SHP77 treated with DMSO at 0.1 percent for 48 hours (cell line): ENCODE measurements at places on chromosomes 12 and 14.

DNA sequence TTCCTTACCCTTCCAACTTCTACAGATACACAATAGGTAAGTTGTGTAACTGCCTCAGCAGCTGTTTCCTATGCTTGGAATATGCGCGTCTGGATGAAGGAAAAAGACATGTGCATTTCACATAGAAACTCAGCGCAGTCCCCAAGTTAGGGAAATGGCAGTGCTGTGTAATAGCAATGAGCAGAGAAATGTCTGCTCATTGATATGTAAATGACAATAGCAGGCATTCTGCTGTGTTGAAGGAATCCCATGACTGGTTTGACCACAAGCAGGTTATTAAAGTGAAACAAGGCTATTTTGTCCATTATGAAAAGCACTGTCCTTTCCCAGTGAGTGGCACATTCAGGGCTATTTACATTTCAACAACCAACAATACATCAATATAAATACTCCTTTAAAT is 106.6 kb downstream of the BTG1 start:
- no peak for DNase-seq

DNA sequence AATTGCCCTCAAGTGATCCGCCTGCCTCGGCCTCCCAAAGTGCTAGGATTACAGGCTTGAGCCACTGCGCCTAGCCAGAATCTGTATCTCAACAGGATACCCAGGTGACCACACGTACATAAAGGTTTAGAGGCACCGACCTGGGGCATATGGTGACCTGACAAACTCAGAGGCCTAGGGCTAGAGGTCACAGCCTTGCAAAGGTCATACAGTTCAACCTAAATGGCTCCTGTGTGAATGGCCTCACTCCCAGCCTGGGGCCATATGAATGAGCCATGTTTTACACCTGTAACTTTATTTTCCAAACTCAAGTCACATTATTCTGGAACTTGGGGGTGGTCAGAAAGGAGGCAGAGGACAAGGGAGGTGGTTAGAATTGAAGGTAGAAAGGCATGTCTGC is 10.0 kb downstream of the STXBP6 start:
- no peak for DNase-seq

DNA sequence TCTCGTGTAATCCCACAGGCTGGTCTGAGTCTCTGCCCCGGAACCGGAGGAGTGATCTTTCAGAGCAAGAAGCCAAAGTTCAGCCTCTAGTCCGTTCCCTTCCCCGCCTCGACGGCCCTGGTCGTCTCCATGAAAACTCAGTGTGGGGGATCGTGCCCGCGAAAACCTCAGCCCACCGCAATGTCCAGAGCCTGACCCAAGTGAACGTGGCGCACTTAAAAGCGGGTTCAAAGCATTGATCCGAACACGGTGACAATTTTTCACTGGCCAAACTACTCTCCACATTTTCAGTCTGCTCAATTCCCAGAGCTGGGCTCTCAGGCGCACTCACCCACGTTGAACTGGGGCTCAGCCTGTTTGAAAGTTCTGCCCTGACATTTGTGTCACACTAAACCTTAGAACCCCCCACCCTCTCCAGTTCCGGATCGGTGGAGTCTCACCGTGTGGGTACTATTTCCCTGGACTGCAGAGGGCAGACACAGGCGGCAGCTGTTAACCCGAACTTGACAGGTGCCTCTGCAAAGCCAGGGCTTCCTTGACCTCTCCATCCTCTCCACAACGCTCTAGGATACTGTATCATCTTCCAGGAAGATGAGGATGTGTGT is 886 bp upstream of the PRICKLE1 start:
- DNase-seq = no peak

DNA sequence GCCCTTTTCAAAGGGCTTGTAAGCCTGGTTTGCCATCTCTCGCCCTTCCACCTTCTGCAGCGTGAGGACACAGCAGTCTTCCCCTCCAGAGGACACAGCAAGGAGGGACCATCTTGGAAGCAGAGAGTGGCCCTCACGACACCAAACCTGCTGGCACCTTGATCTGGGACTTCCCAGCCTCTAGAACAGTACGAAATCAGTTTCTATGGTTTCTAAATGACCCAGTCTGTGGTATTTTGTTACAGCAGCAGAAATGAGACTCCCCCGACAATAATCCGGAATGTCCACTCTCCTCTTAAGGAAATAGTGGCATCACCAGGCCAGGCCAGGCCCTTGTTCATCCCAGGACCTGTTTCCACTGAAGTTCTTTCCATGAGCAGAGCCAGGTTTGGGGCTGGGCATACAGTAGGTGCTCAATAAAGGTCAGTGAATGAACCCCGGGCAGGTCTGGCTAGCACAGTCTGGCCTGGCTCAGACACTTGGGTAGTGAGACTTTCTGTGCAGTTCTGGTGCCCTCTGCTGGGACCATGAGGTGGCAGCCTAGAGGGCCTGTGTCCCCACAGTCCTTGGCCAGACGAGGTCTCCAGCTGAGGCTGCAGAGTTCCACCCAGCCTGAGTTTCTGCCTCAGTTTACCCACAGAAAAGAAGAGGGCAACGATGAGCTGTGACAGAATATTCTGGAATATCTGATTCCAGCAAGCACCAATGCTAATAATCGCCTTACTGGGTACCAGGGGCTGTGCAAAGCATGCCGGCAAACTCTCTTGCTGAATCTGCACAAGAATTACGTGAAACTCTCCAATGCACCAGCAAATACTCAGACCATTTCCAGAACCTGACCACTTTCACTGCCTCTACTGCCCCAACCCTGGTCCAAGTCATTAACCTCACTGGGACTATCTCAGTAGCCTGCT is 14.0 kb downstream of the ABCB9 start:
- no peak for DNase-seq

DNA sequence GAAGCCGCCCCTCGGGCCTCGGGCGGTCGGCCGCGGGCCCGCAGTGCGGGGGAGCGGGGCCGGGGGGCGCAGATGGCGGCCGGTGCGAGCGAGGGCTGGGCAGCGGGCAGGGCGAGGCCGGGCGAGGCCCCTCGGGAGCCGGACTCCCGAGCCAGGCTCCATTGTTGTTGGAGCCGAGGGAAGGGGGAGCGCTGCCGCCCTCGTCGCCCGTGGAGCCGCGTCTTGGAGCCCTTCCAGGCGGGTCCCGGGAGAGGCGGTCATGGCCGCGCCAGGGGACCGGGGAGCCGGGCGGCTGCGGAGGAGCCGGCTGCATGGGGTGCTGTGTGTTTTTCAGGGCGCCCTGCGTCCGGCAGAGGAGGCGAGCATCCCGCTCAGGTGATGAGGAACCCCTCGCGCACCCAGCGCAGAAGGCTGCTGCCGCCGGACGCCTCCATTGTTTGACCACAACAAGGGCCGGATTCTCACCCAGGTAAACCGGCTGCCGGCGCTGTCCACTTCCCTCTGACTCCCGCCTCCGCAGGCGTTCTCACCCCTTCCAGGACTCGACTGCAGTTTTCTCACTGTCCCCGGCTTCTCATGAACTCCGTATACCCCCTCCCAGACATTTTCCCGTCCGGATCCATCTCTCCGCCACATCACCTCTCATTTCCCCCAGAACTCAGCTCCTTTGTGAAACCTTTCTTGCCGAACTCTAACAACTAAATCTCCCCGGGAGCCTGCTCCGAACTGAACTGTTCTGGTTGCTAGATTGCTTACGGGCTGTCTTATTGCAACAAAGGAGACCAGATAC is 732 bp downstream of the ZNF664 start:
- DNase-seq = peak; percentile 21

DNA sequence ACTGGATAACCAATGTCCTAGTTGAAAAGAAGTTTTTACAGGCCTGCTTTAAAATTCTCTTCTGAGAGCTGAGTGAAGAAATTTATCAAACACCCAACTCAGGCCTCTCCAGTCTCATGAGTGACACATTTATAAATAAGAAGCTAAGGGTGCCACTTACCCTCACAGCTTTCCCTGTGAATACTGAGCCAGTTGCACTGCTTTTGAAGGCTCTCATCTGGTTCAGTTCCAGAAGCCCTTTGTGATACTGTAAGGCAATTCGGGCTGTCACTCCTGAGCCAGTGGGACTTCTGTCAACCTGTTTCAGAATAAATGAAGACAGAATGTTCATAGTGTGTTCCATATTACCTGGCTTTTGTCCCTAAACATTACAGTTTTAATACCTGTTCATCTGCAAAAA is 8.5 kb downstream of the L3HYPDH start:
- no peak for DNase-seq

- peak; percentile 21 for DNase-seq
These were observed 46.1 kb upstream of the PTPRO start for GRCh38 chr12:15276088-15276698.

DNA sequence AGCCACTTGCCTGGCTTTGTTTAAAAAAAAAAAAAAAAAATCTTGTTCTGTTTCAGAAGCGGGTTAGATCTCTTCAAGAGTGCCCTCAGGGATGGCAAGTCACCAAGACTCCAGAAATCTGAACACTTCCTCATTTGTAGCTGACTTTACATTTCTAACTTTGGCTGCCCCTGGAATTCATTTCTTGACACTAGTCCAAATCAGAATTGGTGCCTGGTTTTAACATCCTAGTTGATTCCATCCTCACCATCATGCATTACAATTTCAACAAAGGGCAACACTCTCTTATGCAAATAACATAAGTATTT is 295.5 kb downstream of the RMST start:
- DNase-seq = no peak

DNA sequence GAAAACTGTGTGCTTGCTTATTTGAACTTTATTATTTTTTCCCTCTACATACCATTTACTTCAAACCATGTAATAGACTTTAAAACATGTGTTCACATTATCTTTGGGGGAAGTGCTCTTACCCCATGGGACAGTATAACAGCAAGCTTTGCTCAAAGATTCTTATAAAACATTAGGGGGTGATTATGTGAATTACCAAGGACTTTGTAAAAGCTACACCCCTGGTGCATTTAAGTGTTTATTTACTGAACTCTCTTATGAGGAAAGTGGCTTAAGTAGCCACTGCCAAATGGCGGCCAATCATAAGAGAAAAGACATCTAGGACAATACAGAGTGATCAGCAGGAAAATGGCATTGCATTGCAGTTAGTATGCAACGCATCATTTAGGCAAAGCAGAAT is 70.3 kb downstream of the CAPZA3 start:
- DNase-seq = no peak

- no peak for DNase-seq
These were observed 403 bp upstream of the PNP start for GRCh38 chr14:20468764-20469241.
